ENCODE measurements at places on chromosomes 1 and 21. TPM values are rescaled to one million over a fixed set of nuclear protein-coding genes. Genes with fewer than 3 reads are reported as not detected.

MYOC gene
- total RNA-seq, result 1.0 TPM

- no peak for DNase-seq
Measured at GRCh38 chr21:22297575-22297974, 1299.4 kb downstream of the NCAM2 start.

LINGO4 gene
- 0.77 TPM for total RNA-seq

GRCh38 chr1:101408212-101409042 lies 171.6 kb downstream of the S1PR1 start:
- no peak for DNase-seq

- no peak for DNase-seq
Measured at GRCh38 chr1:147567594-147568381, 26.5 kb downstream of the BCL9 start.

NMNAT2 gene
- 3.4 TPM for total RNA-seq

SPAG17 gene
- total RNA-seq, result not detected

DNA sequence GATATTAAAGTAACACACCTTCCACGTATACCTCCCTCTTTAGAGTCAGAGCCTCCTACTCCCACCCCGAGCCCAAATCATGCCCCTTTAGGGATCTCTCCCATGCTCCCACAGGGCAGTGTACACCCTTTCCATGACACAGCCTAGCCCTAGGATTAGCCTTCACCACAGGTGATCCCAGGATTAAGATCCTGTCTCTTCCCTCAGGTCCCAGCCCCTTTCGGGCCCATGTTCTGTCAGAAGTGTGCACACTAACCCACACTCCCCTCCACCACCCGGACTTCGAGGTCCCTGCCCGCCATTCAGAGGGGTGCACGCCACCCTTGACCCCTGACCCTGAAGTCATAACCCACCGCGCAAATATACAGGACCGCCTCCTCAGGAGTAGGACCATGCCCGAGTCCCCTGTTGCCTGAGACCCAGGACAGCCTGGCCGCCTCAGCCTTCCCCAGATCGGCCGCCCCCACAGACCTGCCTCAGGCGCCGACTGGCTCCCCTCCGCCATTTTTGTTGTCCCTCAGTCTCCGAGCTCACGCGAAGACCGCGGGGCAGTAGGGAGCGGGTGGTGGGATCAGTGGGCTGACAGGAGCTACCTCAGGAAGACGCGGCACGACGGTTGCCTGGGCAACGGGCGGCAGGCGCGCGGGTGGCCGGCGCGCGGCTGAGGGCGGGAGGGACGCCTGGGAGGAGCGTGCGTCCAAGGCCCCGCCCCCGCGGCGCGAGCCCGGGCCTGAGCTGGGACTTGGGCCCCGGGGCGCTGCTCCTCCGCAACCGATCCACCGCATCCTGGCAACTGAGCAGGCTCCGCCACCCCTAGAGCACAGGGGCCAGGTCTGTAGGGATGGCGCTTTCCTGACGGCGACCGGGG lies at the start of gene AGBL4:
AGBL4 (minus strand) TSS at position 663 of the 868 bp plus-strand sequence.
- peak; percentile 55 for DNase-seq

TNFSF4 gene
- 0.44 TPM for total RNA-seq

ITLN1 gene
- total RNA-seq, result 1.0 TPM

DNA sequence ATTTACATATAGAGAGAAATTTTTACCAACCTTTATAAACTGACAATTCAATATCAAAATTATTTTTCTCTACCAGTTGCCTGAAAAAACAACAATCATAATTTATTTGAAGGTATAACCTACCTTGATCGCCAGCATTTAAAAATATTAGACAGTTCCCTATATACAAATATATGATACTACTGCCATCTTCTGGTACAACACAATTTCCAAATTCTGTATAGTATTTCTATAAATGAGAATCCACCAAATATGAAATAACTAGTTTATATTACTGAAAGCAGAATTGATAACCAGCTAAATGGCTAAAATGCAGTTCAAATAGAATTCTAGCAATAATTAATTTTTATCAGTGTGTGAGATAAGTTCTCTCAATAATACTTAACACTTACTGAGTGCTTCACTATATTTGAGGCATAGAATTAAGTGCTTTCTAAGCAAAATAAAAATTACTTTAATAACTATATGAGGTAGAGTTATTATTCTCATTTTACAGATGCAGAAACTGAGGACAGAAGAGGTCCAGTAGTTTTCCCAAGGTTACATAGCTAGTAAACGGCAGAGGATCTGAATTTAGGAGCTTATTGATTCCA lies 75.6 kb downstream of the PIGK start:
- DNase-seq, result no peak

DNA sequence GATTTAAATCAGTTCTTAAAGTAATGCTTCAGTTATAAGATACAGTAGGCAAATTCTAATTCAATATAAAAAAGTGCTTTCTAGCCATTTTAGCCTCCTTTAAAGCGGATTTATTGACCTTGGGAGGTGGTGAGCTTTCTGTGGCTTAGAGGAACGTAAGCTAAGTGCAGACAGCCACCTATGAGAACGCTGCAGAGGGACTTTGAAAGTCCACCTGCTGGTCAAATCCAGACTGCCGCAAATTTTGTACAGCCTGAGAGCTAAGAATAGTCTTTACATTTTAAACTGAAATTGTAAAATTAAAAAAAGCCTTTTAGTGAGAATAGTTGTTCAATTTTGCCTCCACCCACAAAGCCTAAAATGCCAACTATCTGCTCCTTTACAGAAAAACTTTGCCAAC lies 67.0 kb upstream of the SSX2IP start:
- no peak for DNase-seq

DNA sequence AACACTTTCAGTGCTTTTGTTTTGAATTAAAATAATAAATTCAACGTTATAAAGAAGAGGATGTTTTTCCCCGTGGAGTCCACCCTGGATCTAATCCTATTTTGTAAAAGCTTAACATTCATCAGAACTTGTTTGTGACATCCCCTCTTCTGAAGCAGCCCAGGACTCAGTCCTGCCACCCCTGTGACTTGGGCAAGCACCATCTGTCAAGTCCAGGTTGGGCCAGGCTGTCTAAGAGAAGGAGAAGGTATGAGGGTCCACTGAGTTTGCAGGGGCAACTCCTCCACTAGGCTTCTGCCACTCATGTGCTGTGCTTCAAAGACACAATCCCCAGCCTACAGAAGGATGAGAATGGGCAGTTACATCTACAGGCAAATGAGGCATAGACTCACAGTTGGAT lies 59.7 kb downstream of the MT1HL1 start:
- no peak for DNase-seq

GRCh38 chr1:36400825-36401601 lies 3.3 kb upstream of the LSM10 start:
- peak; percentile 73 for DNase-seq

DNA sequence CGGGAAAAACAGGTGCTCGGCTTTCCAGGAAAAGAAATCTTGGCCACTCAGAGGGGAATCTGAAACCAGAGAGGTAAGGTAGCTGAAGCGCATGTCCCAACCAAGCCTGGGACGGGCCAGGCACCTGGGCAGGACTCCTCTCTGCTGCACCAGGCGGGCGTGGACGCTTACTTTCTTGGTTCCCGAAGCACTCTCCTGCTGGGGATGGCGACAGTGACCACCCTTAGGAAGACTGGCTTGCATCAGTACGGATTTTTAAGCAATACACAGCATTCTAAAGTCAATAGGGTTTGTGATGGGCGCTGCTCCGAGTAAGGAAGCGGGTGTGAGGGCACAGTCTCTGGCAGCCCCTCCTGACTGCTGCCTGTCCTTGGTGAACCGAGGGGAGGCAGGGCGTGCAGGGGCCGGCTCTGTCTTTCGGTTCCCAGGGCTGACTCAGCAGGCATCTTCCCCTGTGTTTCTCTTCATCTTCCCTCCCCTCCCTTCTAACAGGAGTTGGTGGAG lies 74.9 kb upstream of the ANGPTL1 start:
- DNase-seq, result no peak

FCMR gene
- total RNA-seq, result 3.3 TPM

DNA sequence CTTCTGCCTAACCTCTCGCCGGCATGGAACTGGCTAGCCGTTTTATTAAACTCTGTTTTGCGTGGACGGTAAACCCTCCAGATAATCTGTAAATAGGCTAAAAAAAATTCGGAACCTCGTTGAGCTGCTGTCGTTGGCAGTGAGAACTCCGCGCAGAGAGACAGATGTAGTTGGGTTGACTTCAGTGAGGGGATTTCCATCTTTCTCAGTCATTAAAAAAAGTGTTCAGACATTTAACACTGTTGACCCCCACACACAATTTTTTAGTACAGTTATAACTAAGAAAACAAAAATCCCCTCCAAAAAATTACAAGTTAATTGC lies 464 bp downstream of the PARK7 start:
- DNase-seq, result no peak

- no peak for DNase-seq
Measured at GRCh38 chr1:22168412-22168973, 25.6 kb upstream of the WNT4 start.

- DNase-seq, result no peak
Measured at GRCh38 chr1:96632045-96632664, 89.4 kb upstream of the PTBP2 start.

- no peak for DNase-seq
Measured at GRCh38 chr1:157181790-157182189, 43.6 kb upstream of the ETV3 start.

DNA sequence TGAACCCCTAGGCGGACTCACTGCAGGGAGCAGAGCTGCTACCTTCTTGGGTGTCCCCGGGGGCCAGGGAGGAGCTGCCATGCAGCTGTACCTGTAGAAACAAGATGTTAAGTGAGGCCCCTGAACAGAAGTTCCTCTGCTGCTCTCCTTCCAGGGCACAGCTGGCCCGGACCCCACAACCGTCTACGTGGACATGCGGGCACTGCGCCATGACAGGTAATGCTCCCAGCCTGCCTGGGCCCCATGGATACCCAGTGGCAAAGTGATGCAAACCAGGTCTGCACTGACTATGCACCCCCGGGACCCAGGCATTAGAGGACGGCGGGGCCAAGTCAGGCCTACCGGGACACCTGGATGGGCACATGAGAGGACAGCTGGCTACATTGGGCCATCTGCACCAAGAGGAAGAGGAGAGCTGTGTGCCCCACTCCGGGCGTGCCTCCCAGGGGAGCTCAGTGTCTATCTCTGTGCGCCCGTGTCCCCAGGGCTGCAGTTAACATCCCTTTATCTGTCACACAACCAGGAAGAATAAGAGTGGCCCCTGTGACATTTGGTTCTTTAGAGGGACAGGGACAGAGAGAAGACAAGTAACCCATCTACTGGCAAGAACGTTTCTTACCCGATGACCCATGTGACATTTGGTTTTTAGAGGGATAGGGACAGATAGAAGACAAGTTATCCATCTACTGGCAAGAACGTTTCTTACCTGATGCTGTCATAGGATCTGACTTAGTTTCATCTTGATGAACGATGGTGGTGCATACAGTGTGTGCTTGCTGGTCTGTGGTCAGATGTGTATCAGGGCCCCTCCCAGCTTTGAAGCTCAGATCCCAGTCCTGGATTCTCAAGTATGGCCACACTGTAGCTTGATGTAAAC lies 44.1 kb downstream of the S100B start:
- no peak for DNase-seq

DNA sequence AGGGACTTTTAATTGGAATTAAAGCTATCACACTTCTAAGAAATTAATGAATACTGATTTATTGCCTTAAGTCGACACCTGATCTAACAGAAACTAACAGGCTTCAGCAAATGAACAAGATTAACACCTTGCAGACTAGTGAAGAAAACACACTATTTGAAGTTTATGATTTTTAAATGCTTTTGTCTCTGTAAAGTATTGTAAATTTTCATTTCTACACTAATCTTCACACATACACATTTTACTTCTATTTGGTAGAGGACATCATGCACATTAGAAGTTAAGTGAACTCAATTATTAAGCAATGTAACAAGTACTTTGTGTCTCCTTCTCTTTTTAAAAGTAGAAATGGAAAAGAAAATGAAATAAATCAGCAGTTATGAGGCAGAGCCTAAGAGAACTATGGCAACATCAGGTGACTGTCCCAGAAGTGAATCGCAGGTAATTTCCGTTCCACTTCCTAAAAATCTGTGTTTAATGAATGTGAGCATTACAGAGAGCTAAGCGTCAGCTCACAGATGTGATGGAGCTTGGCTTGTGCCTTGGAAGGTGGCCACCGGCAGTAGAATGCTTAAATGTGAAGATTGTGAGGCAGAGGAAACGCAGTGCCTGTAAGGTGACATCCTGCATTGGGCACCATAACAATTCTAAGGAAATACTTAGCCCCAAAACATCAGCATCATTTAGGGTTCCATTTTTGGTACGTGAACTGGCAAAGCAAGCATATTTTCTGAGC lies 1.2 kb downstream of the PRMT2 start:
- DNase-seq, result no peak

- DNase-seq, result no peak
Measured at GRCh38 chr1:185402930-185403329, 85.9 kb upstream of the IVNS1ABP start.

GRCh38 chr1:35894183-35894582 lies 11.2 kb downstream of the AGO1 start:
- DNase-seq, result no peak
